ENCODE measurements at places on chromosomes 3 and 15.

GRCh38 chr3:137514853-137515252 is 249.3 kb upstream of the SOX14 start:
- DNase-seq: no peak

DNA sequence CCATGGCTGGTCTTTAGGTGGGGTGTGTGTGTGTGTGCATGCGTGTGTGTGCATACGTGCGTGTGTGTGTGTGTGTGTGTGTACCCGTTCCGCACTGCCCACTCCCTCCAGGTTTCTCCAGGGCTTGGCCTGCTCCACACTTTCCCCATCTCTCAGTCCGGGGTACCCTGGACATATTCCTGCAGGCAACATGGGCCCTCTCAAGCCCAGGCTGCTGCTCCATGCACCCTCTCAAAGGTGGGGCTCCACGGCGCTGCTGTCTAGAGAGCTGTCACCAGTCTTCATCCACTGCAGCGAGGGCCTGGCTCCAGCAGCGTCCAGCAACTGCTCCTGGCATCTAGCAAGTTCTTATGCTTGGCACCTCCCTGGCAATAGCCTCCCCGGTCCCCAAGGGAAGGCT is 86.1 kb downstream of the ATP10A start:
- no peak for DNase-seq

- DNase-seq: no peak
Measured at GRCh38 chr3:160446522-160447056, 3.0 kb downstream of the TRIM59 start.

GRCh38 chr3:119359476-119360326 is 65.5 kb downstream of the ARHGAP31 start:
- DNase-seq: no peak

- DNase-seq: peak; percentile 60
Measured at GRCh38 chr15:31489801-31490646, 163.4 kb downstream of the KLF13 start.

DNA sequence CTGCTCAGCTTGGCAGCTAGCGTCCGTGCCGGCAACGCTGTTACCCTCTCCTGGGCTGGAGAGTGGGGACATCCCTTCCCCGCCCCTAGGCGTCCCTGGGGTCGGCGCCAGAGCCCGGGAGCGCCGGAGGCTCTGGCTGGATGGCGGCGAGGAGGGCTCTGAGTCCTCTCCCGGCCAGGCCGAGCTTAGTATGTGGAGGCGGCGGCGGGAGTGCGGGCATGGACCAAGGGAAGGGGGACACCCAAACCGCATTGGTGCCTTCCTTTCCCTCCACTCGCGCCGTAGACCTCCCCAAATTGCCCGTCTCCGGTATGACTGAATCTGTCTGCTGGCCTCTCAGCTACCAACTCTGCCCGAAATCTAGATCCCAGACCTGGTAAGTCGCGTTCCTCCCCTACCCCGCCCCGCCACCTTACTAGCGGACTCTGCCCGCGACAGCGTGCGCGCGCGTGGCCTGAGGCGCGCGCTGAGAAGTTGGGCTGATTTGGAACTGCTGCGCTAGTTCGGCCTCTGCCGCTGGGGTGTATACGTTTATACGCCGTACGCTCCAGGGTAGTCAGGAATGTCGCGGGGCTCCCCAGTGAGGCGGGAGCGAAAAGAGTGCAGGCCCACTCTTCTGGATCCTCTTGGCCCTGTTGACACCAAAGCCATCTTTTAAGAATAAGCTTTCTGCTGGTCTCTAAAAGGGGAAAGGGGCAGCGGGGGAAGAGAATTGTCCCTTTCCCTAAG is 12.2 kb downstream of the ZIC1 start:
- peak; percentile 31 for DNase-seq

- DNase-seq: peak; percentile 100
Measured at GRCh38 chr3:55169608-55170072, 241.8 kb upstream of the LRTM1 start.

- peak; percentile 63 for DNase-seq
Measured at GRCh38 chr3:107660306-107660976, 137.7 kb downstream of the BBX start.
